Suppressor macrophage (primary cell): ENCODE measurements at places on chromosomes 3 and 15.
A peak's percentile ranks its signal among the peaks of the same experiment; 100 is the strongest.

GRCh38 chr3:153634683-153635082, 472.7 kb downstream of the RAP2B start:
- no peak for DNase-seq

DNA sequence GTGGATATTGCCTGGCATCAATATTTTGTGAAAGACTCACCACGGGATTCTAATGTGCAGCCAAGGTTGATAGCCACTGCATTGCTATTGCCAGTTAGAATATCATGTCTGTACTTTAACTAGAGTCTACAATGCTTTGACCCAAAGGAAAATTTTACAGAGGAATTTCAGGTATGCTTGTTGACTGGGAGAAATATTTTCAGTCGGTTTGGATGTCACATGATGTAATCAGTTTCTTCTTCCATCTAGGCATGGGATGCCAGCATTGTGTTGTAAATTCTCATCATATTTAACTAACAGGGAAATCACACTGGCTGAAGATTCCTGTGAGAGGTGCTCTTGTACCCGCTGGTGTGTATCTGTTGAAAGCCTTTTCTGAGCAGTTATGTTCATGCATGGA, 508.9 kb upstream of the ADAMTS9 start:
- DNase-seq = no peak

GRCh38 chr3:115805520-115805919, 182.2 kb downstream of the GAP43 start:
- no peak for DNase-seq

- no peak for DNase-seq
Measured at GRCh38 chr15:62455441-62455921, 290.4 kb upstream of the C2CD4B start.

DNA sequence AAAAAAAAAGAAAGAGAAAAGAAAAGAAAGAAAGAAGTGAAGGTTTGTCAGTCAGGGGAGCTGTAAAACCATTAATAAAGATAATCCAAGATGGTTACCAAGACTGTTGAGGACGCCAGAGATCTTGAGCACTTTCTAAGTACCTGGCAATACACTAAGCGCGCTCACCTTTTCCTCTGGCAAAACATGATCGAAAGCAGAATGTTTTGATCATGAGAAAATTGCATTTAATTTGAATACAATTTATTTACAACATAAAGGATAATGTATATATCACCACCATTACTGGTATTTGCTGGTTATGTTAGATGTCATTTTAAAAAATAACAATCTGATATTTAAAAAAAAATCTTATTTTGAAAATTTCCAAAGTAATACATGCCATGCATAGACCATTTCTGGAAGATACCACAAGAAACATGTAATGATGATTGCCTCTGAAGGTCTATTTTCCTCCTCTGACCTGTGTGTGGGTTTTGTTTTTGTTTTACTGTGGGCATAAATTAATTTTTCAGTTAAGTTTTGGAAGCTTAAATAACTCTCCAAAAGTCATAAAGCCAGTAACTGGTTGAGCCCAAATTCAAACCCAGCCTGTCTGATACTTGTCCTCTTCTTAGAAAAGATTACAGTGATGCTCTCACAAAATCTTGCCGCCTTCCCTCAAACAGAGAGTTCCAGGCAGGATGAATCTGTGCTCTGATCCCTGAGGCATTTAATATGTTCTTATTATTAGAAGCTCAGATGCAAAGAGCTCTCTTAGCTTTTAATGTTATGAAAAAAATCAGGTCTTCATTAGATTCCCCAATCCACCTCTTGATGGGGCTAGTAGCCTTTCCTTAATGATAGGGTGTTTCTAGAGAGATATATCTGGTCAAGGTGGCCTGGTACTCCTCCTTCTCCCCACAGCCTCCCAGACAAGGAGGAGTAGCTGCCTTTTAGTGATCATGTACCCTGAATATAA, 2.0 kb downstream of the B2M start:
- DNase-seq = peak; percentile 28

- DNase-seq = peak; percentile 9
Measured at GRCh38 chr3:150407051-150407807, 869 bp upstream of the TSC22D2 start.

- DNase-seq = no peak
Measured at GRCh38 chr15:38046257-38047051, 112.0 kb downstream of the TMCO5A start.

DNA sequence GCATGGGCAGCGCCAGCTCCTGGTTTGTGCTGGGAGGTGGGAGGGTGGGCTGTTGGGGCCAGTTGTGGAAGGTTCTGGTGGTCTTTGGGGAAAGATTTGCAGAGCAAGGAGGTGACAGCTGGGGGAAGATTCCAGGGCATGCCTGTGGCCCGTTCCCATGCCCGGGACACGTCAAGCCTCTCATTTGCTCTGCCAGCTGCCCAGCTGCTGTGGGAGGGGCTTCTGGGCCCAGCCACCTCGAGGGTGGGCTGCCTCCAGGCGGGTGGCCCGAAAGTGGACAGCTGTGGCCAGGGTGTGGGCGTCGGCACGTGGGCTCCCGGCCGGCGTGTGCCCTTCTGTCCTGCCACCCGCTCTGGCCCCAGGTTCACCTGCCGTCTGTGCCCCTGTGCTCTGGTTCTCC, 17.2 kb downstream of the PLXNA1 start:
- DNase-seq = no peak

DNA sequence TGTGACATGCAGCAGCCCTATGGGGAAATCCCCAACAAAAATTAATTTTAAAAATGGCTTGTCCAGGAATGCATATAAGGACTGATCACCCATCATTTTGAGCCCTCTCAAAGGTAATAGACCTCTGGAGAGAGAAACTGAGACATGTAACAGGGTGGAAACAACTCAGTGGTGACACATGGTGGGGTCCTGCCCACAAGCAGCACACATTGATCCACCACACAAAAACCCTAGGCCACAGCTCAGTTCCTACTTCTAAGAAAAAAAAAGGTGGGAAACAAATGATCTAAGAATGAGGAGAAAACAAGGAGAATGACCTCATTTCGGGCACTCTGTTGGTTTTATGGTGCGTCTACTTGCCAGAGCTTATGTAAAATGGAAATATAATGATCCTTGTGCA, 1.9 kb upstream of the SLC41A3 start:
- no peak for DNase-seq

GRCh38 chr15:82858932-82859331, 49.5 kb downstream of the WHAMM start:
- DNase-seq = no peak
